ENCODE measurements at places on chromosomes 4 and X. TPM values are rescaled to one million over a fixed set of nuclear protein-coding genes. Genes with fewer than 3 reads are reported as not detected.

GRCh38 chr4:3291411-3291968, 1.3 kb upstream of the RGS12 start:
- peak overlapping the region; percentile 76 for H3K4me3 ChIP-seq
- peak overlapping the region; percentile 92 for H3K27ac ChIP-seq
- peaks cover 13% of the 10 kb centered on the region for H3K4me1 ChIP-seq
- no peaks in the 10 kb centered on the region for H3K36me3 ChIP-seq
- no peak for DNase-seq

Gene AMTN
- not detected for polyA plus RNA-seq

GRCh38 chr4:93065790-93066189, 762.0 kb downstream of the GRID2 start:
- no peaks in the 10 kb centered on the region for H3K4me1 ChIP-seq
- H3K4me3 ChIP-seq: no peak overlapping the region
- no peak for DNase-seq
- no peaks in the 10 kb centered on the region for H3K36me3 ChIP-seq
- no peaks in the 10 kb centered on the region for H3K27me3 ChIP-seq

- H3K36me3 ChIP-seq: peaks cover 40% of the 10 kb centered on the region
- no peak overlapping the region for H3K4me3 ChIP-seq
- peak overlapping the region; percentile 48 for H3K27ac ChIP-seq
- DNase-seq: peak; percentile 74
- peaks cover 18% of the 10 kb centered on the region for H3K4me1 ChIP-seq
These were observed 53.3 kb downstream of the JADE1 start for GRCh38 chr4:128862608-128863311.

- no peaks in the 10 kb centered on the region for H3K4me1 ChIP-seq
- H3K27ac ChIP-seq: no peak overlapping the region
- no peaks in the 10 kb centered on the region for H3K27me3 ChIP-seq
- no peak for DNase-seq
- no peak overlapping the region for H3K4me3 ChIP-seq
- no peaks in the 10 kb centered on the region for H3K36me3 ChIP-seq
These were observed 12.5 kb downstream of the SH2D1A start for GRCh38 chrX:124358800-124359383.

- no peaks in the 10 kb centered on the region for H3K4me1 ChIP-seq
- H3K4me3 ChIP-seq: no peak overlapping the region
- no peaks in the 10 kb centered on the region for H3K36me3 ChIP-seq
These were observed 16.4 kb downstream of the TCEANC start for GRCh38 chrX:13669246-13669737.

Gene UGT2B7
- polyA plus RNA-seq: not detected

Gene SRPX
- 0.50 TPM for polyA plus RNA-seq

DNA sequence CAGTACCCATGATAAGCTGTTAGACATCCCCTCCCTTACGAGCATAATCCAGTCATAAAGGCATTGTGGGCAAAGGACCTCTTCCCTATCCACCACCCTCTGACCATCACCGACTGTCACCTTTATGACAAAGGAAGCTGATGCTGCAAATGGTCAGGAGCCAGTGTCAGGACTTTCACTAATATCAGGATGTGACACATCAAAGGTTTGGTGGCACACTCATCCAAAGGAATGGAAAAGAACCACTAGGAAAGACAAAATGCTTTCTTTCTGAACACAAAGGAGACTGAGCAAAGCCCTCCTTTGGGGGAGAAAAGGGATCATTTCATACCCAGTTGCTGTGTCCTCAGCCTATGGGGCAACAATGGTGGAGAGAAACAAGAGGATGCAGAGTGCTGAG, 66.9 kb upstream of the PROM1 start:
- no peak overlapping the region for H3K27ac ChIP-seq
- DNase-seq: no peak
- no peak overlapping the region for H3K4me3 ChIP-seq

- no peak overlapping the region for H3K4me3 ChIP-seq
- no peak overlapping the region for H3K27ac ChIP-seq
These were observed 70.3 kb upstream of the NDP start for GRCh38 chrX:44043496-44043895.

Gene SLC25A31
- polyA plus RNA-seq: 0.07 TPM

Gene CLDN34
- polyA plus RNA-seq: not detected

Gene SLC10A3
- polyA plus RNA-seq: 14.1 TPM

DNA sequence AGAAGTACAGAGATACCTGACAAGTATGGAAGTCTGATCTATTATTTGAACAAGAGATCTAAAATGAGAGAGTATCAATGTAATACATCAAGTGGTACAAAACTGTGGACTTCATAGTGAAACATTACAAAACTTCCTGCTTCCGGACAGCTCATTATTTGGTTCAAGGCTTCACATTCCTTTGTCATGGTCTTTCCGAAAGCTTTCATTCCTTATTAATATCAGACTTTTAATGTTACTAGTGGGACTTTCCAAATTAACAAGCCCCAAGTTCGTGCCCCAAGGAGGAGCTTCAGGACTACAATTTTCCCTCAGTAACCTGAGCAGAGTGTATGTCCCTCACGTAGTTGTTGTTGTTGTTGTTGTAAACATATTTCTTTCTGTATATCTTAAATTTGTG, 1.2 kb downstream of the CHIC2 start:
- peak overlapping the region; percentile 99 for H3K27ac ChIP-seq
- H3K4me1 ChIP-seq: peaks cover 61% of the 10 kb centered on the region
- H3K27me3 ChIP-seq: no peaks in the 10 kb centered on the region
- no peaks in the 10 kb centered on the region for H3K36me3 ChIP-seq
- H3K4me3 ChIP-seq: peak overlapping the region; percentile 90

Gene SSX2
- polyA plus RNA-seq: not detected

- no peaks in the 10 kb centered on the region for H3K4me1 ChIP-seq
- no peaks in the 10 kb centered on the region for H3K36me3 ChIP-seq
- no peak for DNase-seq
- H3K27ac ChIP-seq: no peak overlapping the region
These were observed 60.8 kb downstream of the GRXCR1 start for GRCh38 chr4:42953321-42953720.

Gene GUCY1A1
- polyA plus RNA-seq: 2.7 TPM

DNA sequence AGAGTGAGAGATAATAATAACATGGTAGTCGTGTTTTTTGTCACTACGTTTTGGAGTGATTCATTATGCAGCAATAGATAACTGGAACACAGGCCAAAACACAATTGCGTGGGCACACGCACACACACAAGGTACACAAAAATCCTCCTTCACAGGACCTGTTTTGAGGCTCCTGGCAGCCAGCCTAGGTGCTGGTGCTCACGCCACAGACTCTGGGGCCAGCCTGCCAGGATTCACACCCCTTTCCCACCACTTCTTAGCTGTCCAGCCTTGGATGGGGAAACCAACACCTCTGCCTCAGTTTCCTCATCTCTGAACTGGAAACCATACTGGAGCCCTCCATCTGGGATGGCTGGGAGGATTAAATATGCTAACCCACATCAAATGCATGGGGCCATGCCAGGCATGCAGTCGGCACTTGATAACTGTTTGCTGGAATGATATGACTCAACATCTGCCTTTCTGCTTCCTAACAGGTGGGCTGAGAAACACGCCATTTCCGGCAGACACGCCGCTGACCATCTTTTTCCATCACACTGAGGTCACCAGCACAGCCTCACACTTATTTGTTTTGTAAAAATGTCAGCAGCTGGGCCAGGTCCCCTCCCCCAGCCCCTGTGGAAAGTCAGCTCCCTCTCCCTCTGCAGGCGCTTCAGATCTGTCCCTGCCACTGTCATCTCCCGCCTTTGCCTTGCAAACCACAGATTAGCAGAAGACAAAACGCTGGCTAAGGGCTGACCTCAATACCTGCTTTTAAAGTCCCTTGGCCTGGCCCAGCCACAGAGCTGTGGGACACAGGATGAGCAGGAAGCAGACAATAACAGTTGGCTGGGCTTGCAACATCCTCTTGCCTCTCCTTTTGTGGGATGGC, 237.5 kb downstream of the BCOR start:
- H3K4me3 ChIP-seq: no peak overlapping the region
- H3K27ac ChIP-seq: no peak overlapping the region
- DNase-seq: no peak
- H3K27me3 ChIP-seq: no peaks in the 10 kb centered on the region
- H3K4me1 ChIP-seq: peaks cover 25% of the 10 kb centered on the region

All from spleen (tissue), 13 donors.